Trophoblast cell (in vitro differentiated cells and primary cell): ENCODE measurements at places on chromosomes 11 and 22.
A peak's percentile ranks its signal among the peaks of the same experiment; 100 is the strongest.

DNA sequence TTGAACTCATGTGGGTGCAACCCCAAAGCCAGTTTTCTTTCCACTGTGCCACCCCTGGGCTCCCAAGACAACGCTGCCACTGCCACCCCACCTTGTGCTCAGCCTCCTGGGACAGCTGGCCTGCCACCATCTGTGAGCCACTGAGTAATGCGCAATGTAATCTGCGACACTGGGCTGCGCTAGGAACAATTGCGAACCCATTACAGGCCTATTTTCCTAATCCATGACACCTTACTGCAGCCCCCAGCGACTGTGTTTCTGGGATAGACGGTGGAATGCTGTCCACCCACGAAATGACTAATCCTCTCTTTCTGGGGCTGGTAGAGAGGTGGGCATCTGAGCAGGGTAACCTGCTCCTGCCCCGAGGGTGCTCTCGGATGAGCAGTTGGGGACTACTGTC is 22.2 kb downstream of the FLRT1 start:
- DNase-seq = no peak
- H3K36me3 ChIP-seq = no peaks in the 10 kb centered on the region
- H3K4me1 ChIP-seq = no peaks in the 10 kb centered on the region
- no peak overlapping the region for H3K4me3 ChIP-seq
- H3K27ac ChIP-seq = no peak overlapping the region
- H3K27me3 ChIP-seq = peaks cover 17% of the 10 kb centered on the region

GRCh38 chr11:27619039-27619574 is 81.1 kb downstream of the BDNF start:
- no peaks in the 10 kb centered on the region for H3K36me3 ChIP-seq
- no peaks in the 10 kb centered on the region for H3K4me1 ChIP-seq
- H3K27me3 ChIP-seq = no peaks in the 10 kb centered on the region
- H3K4me3 ChIP-seq = no peak overlapping the region
- no peak for DNase-seq

GRCh38 chr11:123054301-123055065 is 7.5 kb downstream of the HSPA8 start:
- H3K4me3 ChIP-seq = no peak overlapping the region
- no peak overlapping the region for H3K27ac ChIP-seq
- H3K4me1 ChIP-seq = peaks cover under 1% of the 10 kb centered on the region
- DNase-seq = peak; percentile 92
- H3K36me3 ChIP-seq = peaks cover 48% of the 10 kb centered on the region

DNA sequence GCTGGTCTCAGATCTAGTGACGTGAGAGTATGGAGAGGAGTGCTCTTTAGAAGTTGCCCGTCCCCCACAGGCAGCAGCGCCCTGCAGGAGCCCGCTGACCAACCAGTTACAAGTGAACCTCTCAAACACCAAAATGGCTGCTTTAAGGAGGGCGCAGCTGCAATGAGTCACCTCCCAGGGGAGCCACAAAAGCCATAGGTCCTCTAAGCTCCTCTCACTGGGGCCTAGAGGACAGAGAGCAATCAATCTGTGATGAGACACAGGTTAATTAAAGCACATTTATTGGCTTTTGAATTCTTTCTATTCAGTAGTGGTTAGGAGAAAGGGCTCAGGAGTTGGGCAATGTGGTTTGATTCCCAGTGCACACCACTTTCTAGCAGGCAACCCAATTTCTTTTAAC is 15.5 kb upstream of the RAPSN start:
- H3K27ac ChIP-seq = no peak overlapping the region
- no peak overlapping the region for H3K4me3 ChIP-seq
- no peaks in the 10 kb centered on the region for H3K27me3 ChIP-seq
- no peaks in the 10 kb centered on the region for H3K4me1 ChIP-seq

DNA sequence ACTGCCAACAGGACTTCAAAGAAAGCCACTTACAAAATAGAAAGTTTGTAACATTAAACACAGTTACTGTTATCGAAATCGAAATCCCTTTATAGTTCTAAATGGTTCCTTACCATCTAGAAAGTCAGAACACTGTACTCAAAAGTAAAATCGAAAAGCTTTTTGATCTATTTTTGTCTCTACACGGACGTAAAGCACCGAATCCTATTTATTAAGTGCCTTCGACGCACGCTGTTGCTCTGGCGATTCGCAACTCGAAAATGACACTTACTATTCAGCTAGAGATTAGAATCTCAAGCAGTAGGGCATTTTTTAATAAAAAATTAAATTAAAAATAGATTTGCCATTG is 78.3 kb downstream of the LARGE1 start:
- no peak overlapping the region for H3K4me3 ChIP-seq
- H3K4me1 ChIP-seq = no peaks in the 10 kb centered on the region
- H3K36me3 ChIP-seq = no peaks in the 10 kb centered on the region
- H3K27me3 ChIP-seq = no peaks in the 10 kb centered on the region
- no peak for DNase-seq
- H3K27ac ChIP-seq = no peak overlapping the region

DNA sequence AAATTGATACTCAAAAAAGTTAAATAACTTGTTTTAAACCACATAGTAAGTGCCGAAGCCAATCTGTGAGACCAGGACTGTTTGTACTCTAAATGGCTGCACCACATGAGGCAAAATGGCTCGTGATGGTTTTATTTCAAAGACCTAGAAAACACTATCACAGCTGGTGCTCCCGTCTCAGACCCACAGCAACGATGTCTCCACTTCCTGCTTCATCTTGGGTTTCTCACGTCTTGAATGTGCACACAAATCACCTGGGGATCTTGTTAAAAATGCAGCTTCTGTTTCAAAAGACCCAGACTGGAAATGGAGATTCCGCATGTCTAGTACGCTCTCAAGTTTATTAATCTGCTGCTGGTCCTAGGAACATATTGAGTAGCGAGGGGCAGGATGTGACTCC is 1.2 kb downstream of the CD3E start:
- no peaks in the 10 kb centered on the region for H3K36me3 ChIP-seq
- H3K27me3 ChIP-seq = no peaks in the 10 kb centered on the region
- no peaks in the 10 kb centered on the region for H3K4me1 ChIP-seq

DNA sequence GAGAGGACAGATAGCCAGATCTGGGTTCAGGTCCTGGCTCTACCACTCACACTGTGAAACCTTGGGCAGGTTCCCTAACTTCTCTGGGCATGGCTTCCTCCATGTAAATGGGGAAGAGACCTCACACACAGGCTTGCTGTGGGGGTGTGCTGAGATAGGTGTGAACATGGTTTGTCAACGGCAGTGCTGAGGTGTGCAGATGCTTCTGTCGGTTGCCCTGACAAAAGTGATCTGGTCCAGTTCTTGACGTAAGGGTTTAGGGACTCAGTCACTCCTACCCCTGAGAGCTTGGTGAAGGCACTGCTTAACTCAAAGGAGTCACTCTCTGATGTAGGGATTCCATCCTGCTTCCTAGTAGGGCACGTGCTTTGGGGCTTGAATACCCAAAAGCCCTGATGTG is 2.0 kb downstream of the C1QTNF4 start:
- H3K4me3 ChIP-seq = no peak overlapping the region
- no peak overlapping the region for H3K27ac ChIP-seq
- H3K4me1 ChIP-seq = peaks cover 11% of the 10 kb centered on the region
- peaks cover 35% of the 10 kb centered on the region for H3K27me3 ChIP-seq
- no peak for DNase-seq

GRCh38 chr11:112186304-112186703 is 11.0 kb downstream of the BCO2 start:
- no peak overlapping the region for H3K4me3 ChIP-seq
- H3K27me3 ChIP-seq = no peaks in the 10 kb centered on the region
- no peaks in the 10 kb centered on the region for H3K4me1 ChIP-seq
- H3K36me3 ChIP-seq = no peaks in the 10 kb centered on the region
- H3K27ac ChIP-seq = no peak overlapping the region

- H3K27me3 ChIP-seq = no peaks in the 10 kb centered on the region
- no peak overlapping the region for H3K4me3 ChIP-seq
- no peak overlapping the region for H3K27ac ChIP-seq
- no peak for DNase-seq
Measured at GRCh38 chr11:57499983-57500461, 15.5 kb downstream of the SLC43A1 start.

DNA sequence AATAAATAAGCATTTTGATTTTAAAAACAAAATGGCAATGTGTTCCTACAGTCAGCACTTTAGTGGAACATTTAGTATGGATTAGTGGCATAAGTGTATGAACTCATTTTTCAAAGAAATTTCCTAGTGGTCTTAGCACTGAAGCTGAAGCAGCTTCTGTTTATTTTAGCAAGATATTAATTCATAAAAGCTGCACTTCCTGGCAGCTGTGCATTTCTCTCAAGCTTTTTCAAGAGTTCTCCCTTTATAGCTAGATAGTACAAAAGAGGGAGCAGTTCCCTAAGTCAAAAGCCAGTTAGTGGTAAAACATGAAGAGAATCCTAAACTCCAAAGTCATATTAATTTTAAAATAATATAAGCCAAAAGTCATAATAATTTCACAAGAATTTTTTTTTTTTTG is 1036.0 kb upstream of the CCDC90B start:
- H3K4me1 ChIP-seq = no peaks in the 10 kb centered on the region
- H3K27ac ChIP-seq = no peak overlapping the region
- no peak for DNase-seq
- no peaks in the 10 kb centered on the region for H3K27me3 ChIP-seq
- no peak overlapping the region for H3K4me3 ChIP-seq

DNA sequence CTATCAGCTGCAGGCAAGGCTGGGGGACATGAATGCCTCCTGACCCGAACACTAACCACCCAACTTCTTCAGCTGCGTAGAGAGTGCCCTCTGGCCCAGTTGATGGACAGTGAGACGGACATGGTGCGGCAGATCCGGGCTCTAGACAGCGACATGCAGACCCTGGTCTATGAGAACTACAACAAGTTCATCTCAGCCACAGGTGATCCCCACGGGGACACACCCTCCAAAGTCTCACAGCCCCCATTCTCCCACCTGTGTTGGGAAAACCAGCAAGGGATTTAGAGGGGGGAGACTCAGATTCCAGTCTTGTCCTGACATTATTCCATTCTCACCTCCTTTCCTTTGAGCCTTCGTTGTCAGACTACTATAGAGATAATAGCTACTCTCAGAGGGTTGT is 912 bp downstream of the VPS51 start:
- no peak for DNase-seq
- H3K36me3 ChIP-seq = no peaks in the 10 kb centered on the region
- peaks cover 7% of the 10 kb centered on the region for H3K4me1 ChIP-seq
- H3K27ac ChIP-seq = no peak overlapping the region

DNA sequence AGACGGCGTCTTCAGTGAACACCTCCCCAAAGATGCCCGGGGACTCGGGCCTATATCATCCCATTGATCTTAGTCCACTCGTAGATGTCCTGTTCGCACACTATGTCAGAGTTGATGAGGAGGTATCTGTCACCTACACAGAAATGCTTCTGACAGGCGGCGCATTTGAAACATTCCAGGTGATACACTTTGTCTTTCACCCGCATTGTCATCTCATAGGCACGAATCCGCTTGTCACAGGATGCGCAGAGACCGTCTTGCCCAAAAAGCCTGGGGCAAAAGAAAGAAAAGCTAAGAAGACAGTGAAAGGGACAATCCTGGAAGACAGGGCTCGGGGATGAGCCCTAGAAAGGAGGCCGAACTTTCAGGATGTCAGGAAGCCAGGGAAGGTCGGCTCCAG is 32.6 kb downstream of the LMO2 start:
- no peak overlapping the region for H3K27ac ChIP-seq
- no peak overlapping the region for H3K4me3 ChIP-seq
- peak; percentile 82 for DNase-seq

- H3K4me1 ChIP-seq = peaks cover 49% of the 10 kb centered on the region
- peak overlapping the region; percentile 74 for H3K4me3 ChIP-seq
- H3K27ac ChIP-seq = peak overlapping the region; percentile 46
- DNase-seq = peak; percentile 50
- no peaks in the 10 kb centered on the region for H3K27me3 ChIP-seq
- peaks cover 17% of the 10 kb centered on the region for H3K36me3 ChIP-seq
Measured at GRCh38 chr11:63917692-63918506, 935 bp upstream of the RCOR2 start.

DNA sequence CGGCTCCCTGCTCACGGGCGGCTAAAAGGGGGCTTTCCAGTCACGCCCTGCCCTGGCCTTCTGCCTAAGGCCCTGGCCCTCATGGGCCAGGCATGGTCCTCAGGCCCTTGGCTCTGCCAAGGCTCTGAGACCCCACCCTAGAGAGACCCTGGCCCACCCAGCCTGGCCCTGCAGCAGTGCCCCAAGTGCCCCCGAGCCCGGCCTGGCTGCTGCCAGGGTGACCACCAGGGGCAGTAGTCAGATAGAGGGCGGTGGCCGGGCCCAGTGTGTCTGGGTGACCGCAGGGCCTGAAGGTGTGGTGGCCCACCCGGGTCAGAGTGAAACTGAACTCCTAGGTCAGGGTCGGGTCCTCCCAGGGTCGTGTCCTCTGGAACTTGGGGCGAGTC is 29.4 kb upstream of the CCDC188 start:
- no peak for DNase-seq
- no peak overlapping the region for H3K4me3 ChIP-seq
- H3K4me1 ChIP-seq = no peaks in the 10 kb centered on the region
- no peaks in the 10 kb centered on the region for H3K36me3 ChIP-seq
- H3K27me3 ChIP-seq = no peaks in the 10 kb centered on the region

DNA sequence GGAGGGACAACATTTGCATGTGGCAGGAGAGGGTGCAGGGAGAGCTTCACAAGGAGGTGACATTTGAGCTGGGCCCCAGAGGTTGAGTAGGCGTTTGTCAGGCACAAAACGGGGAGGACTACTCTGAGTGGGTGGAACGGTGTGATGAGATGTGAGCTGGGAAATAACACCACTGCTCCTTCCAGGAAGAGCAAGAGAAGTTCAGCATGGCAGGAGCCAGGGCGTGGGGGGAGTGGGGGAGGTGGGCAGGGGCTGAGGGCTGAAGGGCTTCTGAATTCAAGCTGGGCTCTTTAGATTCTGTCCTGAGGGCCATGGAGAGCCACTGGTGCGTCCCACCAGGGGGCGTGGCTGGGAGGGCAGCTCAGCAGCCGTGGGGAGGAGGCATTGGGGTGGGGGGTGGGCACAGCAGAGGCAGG is 54.2 kb downstream of the OTOG start:
- no peak overlapping the region for H3K4me3 ChIP-seq
- no peaks in the 10 kb centered on the region for H3K27me3 ChIP-seq
- no peaks in the 10 kb centered on the region for H3K4me1 ChIP-seq
- H3K27ac ChIP-seq = no peak overlapping the region
- no peaks in the 10 kb centered on the region for H3K36me3 ChIP-seq

- H3K36me3 ChIP-seq = no peaks in the 10 kb centered on the region
- H3K27ac ChIP-seq = no peak overlapping the region
- peaks cover 1% of the 10 kb centered on the region for H3K4me1 ChIP-seq
- H3K27me3 ChIP-seq = no peaks in the 10 kb centered on the region
- H3K4me3 ChIP-seq = no peak overlapping the region
Measured at GRCh38 chr11:118084656-118085055, 2.1 kb downstream of the SMIM35 start.

GRCh38 chr11:118441770-118442275 is 5.5 kb downstream of the KMT2A start:
- H3K36me3 ChIP-seq = no peaks in the 10 kb centered on the region
- H3K27ac ChIP-seq = no peak overlapping the region
- H3K4me3 ChIP-seq = no peak overlapping the region
- peaks cover 7% of the 10 kb centered on the region for H3K4me1 ChIP-seq

GRCh38 chr11:124870430-124870829 is 5.2 kb downstream of the ROBO3 start:
- H3K4me3 ChIP-seq = no peak overlapping the region
- DNase-seq = no peak
- peaks cover 56% of the 10 kb centered on the region for H3K27me3 ChIP-seq
- H3K27ac ChIP-seq = no peak overlapping the region
- H3K36me3 ChIP-seq = no peaks in the 10 kb centered on the region
- H3K4me1 ChIP-seq = no peaks in the 10 kb centered on the region

- H3K27ac ChIP-seq = no peak overlapping the region
- H3K4me1 ChIP-seq = no peaks in the 10 kb centered on the region
- H3K27me3 ChIP-seq = no peaks in the 10 kb centered on the region
- no peak for DNase-seq
- H3K4me3 ChIP-seq = no peak overlapping the region
- H3K36me3 ChIP-seq = peaks cover 82% of the 10 kb centered on the region
Measured at GRCh38 chr11:20099527-20099926, 60.7 kb downstream of the DBX1 start.
